ENCODE measurements at places on chromosomes 11 and 22. TPM values are rescaled to one million over a fixed set of nuclear protein-coding genes. Genes with fewer than 3 reads are reported as not detected.

DNA sequence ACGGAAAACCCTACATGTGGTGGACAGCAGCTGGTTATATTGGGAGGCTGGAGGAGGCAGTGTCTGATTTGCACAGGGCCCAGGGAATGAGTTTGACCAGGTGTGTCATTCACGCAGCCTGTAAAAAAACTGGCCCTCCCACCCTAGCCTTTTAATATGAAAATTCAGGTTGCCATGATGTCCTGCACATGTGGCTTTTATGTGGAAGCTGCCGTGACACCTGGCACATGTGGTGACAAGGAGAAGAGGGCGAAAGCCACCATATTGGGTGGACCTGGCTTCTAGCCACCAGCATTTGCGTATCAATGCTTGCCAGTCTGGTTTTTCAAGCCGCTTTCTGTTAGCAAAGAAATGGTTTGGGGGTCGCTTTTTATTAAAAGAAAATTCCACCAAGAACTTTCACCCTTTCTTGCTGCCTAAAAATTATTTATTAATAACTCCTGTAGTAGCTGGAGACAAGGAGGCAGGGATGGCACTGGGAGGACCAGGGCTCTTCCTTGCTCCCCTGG lies 43.4 kb downstream of the ZNF280B start:
- H3K27me3 ChIP-seq, result peaks cover 28% of the 10 kb centered on the region
- DNase-seq, result no peak
- no peak overlapping the region for H3K27ac ChIP-seq
- no peak overlapping the region for H3K4me3 ChIP-seq

DNA sequence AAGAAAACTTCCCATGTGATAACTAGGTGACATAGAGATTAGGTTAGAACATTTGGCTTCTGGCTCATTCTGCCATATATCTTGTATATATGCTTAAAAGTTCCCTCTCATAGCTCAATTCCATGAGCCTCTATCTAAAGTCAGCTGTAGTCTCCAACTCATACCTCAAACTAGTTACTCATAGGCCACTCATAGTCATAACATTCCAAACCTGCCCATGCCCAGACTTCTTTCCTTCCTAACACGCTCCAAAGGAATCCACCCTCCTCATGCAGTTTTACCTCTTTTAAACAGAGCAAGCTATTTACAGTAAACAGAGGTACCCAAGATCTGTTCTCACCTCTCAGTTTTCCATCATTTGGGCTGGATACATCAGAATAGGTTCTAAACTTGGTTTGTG lies 39.4 kb downstream of the GLYATL2 start:
- no peak overlapping the region for H3K4me3 ChIP-seq
- no peaks in the 10 kb centered on the region for H3K36me3 ChIP-seq
- H3K27me3 ChIP-seq, result no peaks in the 10 kb centered on the region
- H3K4me1 ChIP-seq, result no peaks in the 10 kb centered on the region
- no peak for DNase-seq
- no peak overlapping the region for H3K27ac ChIP-seq

Gene HEPHL1
- total RNA-seq, result not detected

Gene MICAL3
- 31.2 TPM for total RNA-seq

Gene FAM83F
- 0.35 TPM for total RNA-seq

Gene SCGB2A2
- not detected for total RNA-seq

Data from upper lobe of right lung (tissue), 1 donor.